Tongue (tissue), 3 donors: ENCODE measurements at places on chromosomes 7 and 10. TPM values are rescaled to one million over a fixed set of nuclear protein-coding genes. Genes with fewer than 3 reads are reported as not detected.
A peak's percentile ranks its signal among the peaks of the same experiment; 100 is the strongest.

The MLXIPL gene
- total RNA-seq: 3.4 TPM

The EPHA1 gene
- total RNA-seq: 12.5 TPM

The LIPK gene
- 1.1 TPM for total RNA-seq

The HOXA6 gene
- total RNA-seq: not detected

The SAMD9L gene
- total RNA-seq: 11.8 TPM

The LIPM gene
- not detected for total RNA-seq

The UTF1 gene
- total RNA-seq: not detected

The SPDYE8 gene
- total RNA-seq: not detected

DNA sequence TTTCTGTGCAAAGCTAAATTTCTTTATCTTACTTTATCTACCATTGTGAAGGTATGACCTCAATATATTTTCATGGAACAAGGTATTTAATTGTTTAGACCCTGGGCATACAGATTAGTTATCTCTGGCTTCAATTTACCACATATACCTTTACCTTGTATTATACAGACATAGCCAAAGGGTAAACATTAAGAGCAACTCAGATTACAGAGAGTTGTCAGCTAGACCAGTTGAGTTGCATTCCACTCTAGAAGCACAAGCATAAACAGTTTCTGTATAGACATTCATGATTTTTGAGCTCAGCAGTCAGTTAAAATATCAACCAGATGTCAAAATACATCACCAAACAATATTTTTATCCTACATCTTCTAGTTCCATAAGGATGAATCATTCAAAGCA is 857.3 kb upstream of the ZWINT start:
- peak; percentile 11 for DNase-seq

GRCh38 chr7:29970158-29970557 is 19.4 kb downstream of the SCRN1 start:
- DNase-seq: no peak

GRCh38 chr7:133513608-133514007 is 260.7 kb downstream of the EXOC4 start:
- DNase-seq: peak; percentile 49

GRCh38 chr7:105689067-105689819 is 108.0 kb upstream of the EFCAB10 start:
- no peak for DNase-seq

DNA sequence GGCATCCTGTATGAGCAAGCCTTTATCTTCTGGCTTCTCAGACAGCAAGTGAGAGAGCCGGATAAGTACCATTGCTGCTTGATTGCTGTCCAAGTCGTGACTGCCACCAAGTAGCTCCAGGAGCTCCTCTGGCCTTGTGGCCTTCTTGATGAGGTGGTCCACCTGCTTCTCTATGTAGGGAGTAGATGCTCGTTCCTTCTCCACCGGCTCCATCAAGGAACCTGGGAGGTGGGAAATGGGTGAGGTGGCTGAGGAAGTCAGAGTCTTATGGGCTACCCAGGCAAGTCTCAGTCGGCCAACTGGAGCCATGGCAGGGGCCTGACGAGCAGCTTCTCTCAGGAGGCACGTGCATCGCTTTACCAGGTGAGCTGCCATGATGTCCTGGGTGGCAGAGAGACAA is 2.6 kb downstream of the TBRG4 start:
- DNase-seq: no peak

- no peak for DNase-seq
Observed at GRCh38 chr7:29968683-29969395, 20.8 kb downstream of the SCRN1 start.

GRCh38 chr7:148114804-148115203 is 475.8 kb upstream of the C7orf33 start:
- DNase-seq: no peak

GRCh38 chr10:112855134-112855533 is 94.9 kb upstream of the TCF7L2 start:
- DNase-seq: no peak

DNA sequence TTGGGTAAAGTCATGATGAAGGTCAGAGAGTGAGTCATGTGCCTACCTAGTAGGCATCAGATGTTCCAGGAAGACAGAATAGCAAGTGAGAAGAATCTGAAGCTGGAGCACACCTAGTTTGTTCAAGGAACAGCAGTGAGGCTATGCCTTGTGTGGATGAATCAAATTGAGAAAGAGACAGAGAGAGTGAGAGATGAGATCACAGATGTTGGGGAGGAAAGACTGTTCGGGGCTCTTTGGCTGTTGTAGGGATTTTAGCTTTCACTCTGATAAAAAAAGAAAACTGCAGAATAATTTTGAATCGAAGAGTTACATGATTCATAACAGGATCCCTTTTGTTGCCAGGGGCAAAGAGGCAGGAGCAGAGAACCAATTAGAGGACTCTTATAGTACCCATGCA is 6.3 kb downstream of the LIPF start:
- no peak for DNase-seq

DNA sequence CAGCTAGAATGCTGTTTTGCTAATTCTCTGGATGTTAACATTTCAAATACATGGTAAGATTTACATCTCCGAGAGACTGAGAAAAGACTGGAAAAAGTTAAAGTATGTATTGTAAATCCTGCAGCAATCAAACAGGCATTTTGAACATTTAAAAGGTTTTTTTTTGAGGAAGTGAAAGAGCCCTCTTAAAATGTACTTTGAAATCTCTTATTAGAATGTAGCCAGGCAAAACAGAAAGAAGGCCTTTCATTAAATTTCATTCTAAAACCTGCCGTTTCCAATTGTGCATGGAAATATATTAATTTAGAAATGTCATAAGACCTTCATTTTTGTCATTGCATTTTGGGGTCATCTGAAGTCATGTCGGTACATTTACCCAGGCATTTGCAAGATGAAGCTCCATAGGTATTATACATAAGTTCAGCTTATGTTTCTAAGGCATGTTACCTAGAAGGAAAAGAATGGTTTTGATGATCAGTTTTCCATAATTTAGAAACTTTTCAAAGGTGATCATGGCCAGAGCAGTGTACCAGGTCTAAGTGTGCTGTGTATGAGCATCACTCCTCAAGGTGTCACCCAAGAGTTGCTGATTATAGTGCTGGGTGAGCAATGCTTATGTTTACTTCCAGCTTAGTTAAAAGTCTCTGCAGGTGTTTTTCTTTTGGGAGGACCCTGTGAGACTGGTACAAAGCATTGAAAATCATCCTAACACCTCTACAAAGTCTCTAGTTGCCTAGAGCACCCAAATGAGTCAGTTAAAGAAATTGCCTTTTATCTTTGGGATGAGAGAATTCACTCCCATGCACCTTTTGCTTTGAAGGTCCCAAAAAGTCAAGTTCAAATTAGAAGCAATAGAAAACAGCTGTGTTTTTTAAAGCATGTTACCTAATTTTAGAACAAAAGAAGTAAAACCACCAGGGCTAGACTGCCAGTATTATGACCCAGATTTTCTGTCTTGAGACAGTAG is 7.1 kb downstream of the ZNF736 start:
- no peak for DNase-seq

DNA sequence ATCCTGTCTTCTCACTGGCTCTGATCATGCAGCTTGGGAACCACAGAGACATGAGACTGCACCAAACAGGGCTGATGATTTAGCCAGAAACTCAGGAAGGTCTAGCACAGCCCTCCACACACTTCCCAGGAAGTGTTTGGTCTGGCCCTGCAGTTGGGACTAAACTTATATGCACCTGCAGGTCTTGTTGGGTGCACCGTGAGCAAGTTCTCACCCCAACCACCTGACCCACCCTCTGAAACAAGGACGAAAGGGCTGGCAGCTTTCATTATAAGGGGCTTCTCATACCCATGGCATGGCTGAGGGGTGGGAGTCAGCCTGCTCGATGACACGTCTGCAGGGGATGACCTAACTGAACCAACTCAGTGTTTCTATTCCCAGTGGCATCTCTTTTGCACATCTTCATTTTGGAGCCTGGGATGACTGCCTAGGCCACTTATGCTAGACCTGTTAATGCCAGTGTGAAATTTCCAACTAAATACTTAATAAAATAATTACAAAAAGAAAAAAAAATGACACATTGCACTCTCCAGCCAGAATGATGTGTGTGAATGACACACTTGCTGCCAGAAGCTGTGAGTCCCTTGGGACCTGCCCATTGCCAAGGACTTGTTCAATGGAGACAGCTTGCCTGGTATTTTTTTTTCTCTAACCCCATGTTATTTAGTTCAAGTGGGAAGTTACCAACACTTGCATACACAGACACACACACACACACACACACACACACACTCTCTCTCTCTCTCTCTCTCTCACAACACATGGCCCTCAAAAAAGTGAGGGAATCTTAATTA is 102.6 kb downstream of the NEURL1 start:
- no peak for DNase-seq

- no peak for DNase-seq
Observed at GRCh38 chr10:99529591-99530107, 3.1 kb upstream of the NKX2-3 start.

DNA sequence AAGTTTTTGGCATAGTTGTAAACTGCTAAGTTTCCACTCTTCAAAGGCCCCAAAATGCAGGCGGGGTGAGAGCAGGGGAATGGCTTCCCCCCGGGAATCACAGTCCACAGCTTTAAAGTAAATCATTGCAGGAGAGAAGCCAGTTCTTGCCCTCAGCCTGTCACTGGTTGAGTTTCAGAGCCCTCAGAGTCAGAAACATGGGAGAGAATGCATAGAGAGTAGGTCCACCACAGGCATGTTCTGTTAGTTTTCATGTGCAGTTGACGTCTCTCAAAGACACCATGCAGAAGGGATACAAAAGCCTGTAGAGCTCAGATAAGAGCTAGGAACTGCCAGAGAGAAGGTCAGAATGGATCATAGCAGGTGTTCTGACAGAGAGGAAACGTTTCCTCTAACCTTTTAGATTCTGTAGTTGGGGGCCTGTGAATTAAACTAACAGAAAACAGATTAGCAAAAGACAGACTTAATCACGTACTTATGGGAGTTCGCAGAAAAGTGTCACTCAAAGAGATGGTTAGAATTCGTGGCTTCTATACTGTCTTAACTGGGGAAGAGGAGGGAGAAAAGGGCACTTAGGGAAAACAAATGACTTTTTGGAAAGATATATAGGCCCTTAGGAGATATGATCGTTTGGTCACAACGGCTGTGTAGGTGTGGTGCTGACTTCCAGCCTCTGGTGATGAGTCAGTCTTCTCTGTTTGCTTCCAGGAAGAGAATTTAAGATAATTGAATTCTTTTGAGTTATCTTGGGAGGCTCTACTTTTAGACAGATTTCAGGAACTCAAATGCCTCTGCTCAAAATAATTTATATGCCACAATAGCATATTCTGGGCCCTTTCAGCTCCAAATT is 48.0 kb upstream of the MSRB2 start:
- peak; percentile 54 for DNase-seq

DNA sequence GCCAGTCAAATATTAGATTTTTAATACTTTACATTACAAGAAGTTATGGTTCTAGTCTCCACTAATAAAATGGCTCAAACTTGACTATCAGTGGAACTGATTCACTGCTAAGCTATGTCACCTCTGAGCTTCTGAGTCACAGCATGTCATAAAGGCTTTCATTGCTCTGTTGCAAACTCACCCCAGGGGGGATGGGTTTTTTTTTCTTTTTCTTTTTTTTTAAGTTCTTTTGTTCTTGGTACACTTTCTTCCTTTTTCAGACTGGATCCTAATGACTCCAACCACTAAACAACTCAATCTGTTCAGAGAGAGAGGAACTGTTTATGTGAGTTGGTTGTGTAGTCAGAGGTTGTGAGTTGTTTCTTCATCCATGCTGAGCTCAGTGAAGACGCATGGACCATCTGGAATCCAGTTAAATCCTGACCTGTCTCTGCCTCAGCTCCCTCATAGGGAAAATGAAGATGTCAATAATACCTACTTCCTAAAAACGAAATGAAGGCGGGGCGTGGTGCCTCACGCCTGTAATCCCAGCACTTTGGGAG is 11.0 kb downstream of the MYOF start:
- no peak for DNase-seq

DNA sequence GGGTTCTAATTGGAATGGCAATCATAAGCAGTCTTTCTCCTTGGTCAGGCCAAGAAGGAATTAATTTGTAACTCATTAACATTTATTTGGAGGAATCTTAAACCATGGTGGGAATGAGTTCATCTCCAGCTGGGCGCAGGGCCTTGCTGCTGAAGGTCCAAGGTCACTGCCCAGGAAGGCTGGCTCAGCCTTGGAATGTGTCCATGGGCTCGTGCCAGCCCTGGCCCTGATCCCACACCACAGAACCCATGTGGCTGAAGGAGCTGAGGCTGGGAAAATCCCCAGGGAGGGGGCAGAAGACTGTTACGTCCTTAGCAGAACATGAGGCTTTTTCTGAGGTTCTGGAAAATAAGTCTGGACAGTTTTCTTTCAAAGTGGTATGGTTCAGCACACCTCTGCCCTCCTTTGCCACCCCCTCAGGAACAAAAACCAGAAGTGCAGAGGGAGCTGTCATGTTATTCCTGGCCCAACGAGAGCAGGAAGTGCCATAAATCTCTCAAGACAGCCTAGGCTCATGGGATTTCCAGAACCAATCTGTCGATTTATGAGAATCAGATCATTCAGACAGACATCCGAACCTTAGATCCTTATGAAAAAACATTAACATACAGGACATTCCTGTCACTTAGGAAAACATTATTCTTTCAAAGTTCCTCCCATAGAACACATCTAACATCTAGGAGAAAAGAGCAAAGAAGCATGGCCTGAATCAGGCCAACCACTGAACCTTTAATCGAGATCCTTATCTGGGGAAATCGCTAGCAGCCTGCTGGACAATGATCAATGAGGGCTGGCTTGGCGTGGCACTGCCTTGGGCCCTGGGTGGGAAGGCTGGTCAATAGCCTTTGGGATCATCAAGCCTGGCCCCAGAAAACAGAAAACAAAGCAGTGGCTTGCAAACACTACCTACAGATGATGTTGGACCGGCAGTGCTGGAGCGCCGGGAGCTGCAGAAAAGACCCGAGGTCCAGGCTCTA is 134.3 kb downstream of the TAX1BP1 start:
- DNase-seq: no peak

- no peak for DNase-seq
Observed at GRCh38 chr7:100517305-100517704, 21.7 kb upstream of the AGFG2 start.

- peak; percentile 10 for DNase-seq
Observed at GRCh38 chr7:140263277-140263676, 86.5 kb upstream of the KDM7A start.

DNA sequence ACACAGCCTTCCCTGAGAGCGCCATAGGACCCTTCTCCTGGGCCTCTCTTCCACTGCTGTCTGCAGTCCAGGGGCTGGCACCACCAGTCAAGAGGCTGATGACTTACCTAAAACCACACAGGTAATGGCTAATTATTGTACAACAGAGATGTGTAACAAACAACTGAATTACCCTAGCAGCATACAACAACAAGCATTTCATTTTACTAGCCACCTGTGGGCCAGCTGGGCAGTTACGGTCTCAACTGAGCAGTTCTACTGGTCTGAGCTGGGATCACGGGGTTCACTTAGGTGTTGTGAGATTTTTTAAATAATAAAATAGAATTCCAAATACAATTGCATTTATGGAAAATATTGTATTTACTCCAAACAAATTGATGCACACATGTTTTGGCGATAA is 431.9 kb downstream of the TNS3 start:
- DNase-seq: no peak

DNA sequence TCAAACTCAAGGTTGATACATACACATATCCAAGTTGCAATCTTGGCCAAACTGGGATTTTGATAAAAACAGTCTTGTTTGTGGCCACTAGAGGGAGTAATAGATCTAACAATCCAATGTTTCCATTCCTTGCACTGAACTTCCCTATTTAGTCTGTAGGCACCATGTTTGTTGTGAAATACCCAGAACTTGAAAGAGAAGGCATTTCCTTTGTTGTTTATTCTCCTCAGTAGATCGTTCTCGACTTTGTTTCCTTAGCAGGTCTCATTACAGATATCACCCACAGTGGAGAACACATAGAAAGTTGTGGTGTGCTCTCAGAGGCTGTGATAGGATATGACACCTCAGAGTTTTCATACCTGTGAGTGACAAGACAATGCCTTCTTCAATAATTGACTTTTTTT is 70.3 kb upstream of the MXI1 start:
- DNase-seq: peak; percentile 82
